ENCODE measurements at places on chromosomes 7 and 10.

DNA sequence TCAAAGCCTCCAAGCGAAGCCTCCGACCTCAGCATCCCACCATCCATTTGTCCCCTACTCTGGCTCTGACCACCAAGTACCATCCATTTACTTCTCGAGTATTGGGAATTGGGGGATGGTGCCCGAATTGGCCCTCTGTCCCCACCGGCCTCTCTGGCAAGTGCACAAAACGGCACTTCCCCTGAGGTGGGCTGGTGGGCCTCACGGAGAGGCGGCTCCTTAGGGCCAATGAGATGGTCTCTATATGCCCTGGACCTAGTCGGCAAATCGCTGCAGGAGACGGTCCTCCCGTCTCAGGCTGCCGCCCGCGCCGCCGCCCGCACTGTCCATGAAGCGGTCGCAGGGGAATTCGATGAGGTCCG lies 2.8 kb downstream of the TRIL start:
- no peak for DNase-seq

DNA sequence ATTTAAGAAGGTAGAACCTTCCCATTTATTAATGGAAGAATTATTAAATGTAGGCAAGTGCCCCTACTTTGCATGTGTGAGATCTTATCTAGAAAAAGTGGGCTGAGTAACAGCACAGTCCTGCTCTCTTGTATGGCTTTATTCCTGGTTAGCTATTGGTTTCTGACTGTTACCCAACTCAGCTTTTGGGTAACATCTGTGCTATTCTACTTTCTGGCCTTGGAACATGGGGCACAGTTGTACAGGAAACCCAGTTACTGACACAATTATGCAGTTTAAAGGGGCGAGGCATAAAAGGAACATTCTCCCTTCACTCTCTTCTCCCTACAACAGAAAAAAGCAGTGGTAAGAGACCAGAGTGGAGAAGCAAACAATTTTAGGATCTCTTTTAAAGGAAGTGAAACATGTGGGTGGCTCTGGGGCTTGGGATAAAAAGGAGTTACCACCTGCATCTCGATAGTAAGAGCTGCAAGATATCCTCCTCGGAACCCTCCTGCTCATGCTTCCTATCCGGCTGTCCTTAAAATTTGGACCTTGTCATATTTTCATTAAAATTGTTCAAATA lies 16.0 kb downstream of the NUDT5 start:
- DNase-seq = no peak

DNA sequence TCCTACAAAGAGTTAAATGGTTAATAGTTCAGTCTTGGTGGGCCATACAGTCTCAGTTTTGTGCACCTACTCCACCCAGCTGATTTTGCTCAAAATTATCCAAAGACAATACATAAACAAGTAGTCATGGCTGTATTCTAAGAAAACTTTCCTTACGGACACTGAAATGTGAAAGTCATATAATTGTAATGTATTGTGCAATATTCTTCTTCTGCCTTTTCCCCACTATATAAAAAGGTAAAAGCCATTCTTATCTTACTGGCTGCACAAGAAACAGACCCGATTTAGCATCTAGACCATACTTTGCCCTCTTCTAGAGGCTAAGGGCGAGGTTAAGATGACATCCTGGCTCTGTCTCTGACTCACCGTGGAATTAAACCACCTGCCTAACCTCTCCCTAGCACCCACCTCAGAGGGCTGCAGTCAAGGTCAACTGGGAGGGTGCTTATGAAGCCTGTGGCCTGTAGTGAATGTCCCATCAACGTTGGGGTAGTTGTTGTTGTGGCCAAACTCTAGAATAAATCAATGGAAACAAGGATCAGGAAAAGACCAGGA lies 63.8 kb upstream of the DOCK1 start:
- DNase-seq = no peak

- DNase-seq = no peak
Measured at GRCh38 chr10:32153931-32154330, 97.7 kb upstream of the KIF5B start.

DNA sequence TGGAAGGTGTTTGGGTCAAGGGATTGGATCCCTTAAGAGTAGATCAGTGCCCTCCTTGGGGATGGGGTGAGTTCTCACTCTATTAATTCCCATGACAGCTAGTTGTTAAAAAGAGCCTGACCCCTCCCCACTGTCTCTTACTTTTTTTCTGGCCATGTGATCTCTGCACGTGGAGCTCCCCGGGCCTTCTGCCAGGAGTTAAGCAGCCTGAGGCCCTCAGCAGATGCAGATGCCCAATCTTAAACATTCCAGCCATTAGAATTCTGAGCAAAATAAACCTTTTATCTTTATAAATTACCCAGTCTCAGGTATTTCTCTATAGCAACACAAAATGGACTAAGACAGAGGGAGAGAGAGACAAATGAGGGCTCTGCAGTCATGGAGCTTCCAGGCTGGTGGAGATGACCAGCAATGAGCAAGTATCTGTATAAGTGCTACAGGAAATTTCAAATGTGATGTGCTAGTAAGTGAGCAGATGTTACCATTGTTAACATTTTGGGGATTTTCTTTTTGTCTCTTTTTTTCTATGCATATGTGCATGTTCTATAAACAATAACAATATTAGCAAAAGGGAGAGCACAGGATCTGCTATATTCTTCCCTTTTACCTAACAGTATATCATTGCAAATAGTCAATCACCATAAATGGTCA lies 26.7 kb downstream of the PLPP4 start:
- no peak for DNase-seq

DNA sequence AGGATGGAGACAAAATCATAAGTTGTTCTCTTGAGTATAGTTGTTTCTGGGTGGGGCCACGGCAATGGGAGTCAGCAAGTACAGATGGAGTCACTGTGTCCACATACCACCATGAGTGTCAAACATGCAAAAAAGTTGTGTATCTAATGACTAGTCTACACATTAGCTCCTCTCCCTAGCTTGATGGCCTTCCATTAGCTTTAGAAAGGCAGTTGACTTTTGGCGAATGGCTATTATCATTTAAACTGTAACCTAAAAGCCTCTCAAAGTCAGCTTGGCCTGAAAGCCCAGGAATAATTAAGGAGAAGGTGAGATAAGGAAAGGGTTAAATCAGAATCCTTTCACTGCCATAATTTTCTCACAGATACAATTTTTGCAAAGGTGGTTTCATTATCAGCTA lies 95.5 kb upstream of the MEOX2 start:
- no peak for DNase-seq

All from activated naive CD8-positive, alpha-beta T cell treated with anti-CD3 and anti-CD28 coated beads, Interleukin-2, amount 50 U/mL, for 24 hours (primary cell).